Progenitor cell of endocrine pancreas (in vitro differentiated cells): ENCODE measurements at places on chromosomes 1 and 21.

DNA sequence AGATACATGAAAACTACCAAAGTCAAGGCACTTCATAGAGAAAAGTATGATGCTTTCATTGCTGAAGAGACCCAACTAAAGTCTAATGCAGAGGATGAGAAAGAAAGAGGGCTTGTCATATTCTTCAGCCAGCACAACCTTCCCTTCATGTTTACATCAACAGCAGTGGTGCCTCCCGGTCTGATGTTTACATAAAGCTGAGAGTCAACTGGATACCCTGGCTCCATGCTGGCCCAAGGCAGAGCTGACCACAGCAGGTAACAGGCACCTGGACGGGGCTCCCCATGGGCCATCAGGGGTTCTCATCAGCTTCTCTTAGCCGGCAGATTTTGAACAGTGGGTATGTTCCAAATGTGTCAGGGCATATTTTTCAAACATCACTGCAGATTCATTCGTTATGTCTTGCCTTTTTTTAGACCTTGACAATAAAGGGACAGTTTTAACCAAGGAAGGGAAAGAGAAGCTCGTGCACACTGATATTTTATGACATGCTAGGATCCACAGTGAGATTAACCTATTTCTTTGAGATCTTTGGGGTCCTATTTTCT is 117.1 kb downstream of the NRIP1 start:
- DNase-seq, result no peak

DNA sequence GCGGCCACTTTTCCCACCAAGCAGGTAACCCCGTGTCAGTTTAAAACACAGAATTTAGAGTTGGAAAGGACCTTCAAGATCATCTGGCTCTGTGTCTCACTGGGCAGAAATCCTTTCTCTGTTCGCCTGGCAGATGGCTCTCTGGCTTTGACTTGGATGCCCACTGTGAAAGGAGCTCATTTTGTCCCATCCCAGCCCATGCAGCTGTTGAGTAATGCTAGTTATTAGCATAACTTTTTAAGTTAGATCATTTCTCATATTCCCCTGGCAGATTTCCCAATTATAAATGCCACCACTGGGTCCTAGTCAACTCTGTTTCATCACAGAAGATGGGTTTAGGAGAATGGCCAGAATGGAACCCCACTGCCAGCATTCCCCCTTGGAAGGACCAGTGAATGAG is 55.9 kb downstream of the SLC35F3 start:
- DNase-seq, result no peak

GRCh38 chr1:248359415-248359814 is 2.0 kb upstream of the OR2T4 start:
- DNase-seq, result no peak

- no peak for DNase-seq
These were observed 4.6 kb upstream of the ATP13A2 start for GRCh38 chr1:17016317-17016661.

DNA sequence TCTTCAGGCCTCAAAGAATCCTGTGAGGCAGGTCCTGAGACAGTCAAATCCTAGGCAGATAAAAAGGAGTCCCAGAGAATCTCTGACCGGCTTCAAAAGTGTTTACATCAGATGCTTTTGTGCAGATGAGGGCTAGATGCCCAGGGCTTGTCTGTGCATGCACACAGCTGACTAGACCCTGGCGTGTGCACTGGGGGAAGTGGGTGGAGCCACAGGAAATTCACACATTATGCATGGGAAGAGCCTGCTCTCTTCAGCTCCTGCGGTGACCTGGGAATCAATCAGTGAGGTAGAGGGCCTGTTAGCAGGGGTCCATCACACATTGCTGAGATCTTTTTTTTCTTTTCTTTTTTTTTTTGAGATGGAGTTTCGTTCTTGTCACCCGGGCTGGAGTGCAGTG is 36.6 kb upstream of the NHLH2 start:
- DNase-seq, result no peak

DNA sequence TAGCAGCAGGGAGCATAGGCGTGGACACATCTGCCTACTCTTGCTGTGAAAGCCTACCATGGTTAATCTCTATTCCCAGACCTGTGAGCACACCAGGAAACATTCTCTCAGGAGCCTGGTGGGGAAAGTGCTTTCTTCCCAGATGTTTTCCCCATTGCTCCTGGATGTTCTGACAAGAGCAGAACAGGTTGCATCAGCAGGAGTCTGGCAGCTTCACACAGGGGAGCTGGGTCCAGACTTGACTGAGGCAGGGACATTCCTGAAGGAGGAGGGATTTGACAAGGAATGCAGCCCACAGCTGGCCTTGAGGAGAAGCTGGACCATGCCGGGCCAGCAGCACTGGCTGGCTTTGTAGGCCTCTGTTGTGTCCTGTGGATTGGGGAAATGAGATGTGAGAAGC is 21.0 kb upstream of the ARTN start:
- no peak for DNase-seq

DNA sequence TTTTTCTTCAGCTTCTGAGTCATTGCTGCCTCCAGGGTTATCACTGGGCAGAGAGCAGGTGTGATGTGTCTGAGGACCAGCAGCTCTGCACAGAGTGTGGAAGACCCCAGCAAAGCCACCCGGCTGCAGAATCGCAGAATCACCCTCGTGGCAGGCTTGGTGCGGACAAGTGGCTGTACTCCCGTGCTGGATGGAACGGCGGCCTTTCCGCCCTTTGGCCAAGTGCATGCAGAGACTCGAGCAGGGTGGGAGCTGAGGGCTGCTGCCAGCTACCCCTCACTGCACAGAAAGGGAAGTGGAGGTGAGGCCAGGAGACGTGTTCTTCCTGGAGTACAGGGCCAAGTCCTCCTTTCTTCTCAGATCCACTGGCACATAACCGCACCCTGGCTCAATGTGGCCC is 162.5 kb downstream of the PCBP3 start:
- DNase-seq, result no peak

DNA sequence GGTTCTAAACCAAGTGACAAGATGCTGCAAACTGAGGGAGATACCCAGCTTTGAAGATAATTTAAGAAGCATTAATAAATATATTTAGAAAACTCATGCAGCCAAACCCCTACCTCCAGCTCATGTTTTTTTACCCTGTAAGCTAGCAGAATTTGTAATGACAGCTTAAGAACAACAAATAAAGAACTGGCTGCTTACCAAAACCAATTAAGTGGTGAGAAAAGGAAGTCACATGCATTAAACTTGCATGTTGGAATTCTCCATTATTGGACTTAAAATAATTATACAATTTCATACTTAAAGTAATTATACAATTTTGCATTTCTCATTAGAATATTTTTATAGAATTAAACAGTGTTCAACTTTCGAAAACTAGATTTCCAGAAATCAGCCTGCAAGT is 75.6 kb upstream of the CNIH3 start:
- no peak for DNase-seq

GRCh38 chr1:202691816-202692215 is 18.4 kb downstream of the SYT2 start:
- DNase-seq, result no peak

DNA sequence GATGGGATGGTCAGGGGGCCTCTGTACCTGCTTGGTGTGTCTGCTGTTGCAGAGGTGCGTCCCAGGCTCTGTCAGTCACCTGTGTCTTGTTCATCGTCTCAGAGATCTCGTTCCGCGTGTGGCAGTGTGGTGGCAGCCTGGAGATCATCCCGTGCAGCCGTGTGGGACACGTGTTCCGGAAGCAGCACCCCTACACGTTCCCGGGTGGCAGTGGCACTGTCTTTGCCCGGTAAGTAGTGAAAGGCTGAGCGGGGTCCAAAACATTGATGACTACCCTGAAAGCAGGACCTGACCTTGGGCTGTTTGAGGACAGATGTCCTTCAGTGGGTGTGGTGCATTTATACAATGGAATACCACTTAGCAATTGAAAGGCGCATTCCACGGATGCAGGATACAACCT is 171.0 kb downstream of the PGBD5 start:
- no peak for DNase-seq

GRCh38 chr1:40825435-40825788 is 36.8 kb downstream of the CITED4 start:
- DNase-seq, result no peak

- DNase-seq, result peak; percentile 55
These were observed at the start of gene PPT1 for GRCh38 chr1:40096977-40097782. Gene PPT1 (minus strand): TSS chr1:40097252. CDS start chr1:40097238, 14 bp downstream.

DNA sequence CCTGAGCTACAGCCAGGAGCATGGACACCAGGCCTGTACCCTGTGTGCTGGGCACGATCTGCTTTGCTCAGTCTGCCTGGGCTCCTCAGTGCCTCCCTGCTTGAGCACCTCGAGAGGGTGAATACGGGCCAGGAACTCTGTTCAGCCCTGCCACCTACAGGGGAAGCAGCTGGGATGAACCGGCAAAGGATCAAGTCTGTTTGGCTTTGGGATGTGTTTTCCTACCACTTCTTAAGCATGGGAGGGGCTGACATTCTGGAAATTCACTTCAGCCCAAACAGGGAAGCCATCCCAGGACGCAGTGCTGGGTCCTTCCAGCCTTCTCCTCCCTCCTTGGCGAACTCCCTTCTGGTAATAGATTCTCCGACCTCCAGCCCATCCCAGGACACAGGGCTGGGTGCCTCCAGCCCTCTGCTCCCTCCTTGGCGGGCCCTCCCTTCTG is 55.8 kb upstream of the SELENON start:
- no peak for DNase-seq

DNA sequence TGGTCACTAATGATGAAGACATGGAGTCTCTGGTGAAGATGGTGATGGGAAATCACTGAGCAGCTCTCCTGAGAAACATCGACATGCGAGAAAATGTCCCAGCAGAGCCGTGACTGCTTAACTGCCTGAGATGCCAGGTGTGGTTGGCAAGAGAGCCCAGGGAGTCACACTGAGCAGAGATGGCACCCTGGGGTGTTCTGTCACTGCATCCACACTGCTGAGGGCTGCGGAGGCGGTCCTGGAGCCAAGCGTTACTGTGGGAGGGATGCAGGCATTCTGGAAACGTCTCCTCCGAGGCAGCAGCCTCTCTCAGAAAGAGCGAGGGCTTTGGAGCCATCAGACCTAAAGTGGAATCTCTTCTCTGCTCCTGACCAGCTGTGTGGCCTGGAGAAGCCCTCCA is 57.2 kb downstream of the EPHB2 start:
- DNase-seq, result no peak

DNA sequence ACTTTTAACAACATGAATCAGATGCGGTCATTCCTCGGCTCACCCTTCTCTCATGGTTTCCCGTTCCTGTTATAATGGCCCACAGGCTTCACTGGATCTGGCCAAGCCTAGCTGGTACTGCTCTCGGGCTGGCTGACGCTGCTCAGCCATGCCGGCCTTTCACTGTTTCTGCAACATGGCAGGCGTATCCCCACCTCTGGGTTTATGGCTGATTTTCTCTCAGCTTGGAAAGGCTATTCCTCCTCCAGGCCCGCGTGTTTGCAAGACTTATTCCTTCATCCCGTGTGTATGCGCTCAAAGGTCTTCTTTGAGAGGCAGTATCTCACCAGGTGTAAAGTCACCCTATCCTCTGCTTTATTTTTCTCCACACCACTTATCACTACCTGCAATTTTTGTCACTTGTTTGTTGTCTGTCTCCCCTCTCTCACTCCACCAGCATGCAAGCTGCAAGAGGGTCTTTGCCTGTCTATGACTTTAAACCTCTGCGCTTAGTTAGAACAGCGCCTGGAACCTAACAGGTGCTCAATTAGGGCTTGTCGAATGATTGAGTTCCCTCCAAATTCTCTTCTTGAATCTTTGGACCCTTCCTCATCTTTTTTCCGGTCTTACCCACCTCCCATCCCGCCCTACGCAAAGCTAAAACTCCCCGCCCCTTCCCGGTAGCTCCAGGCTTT is 491 bp upstream of the RAP1A start:
- DNase-seq, result no peak

DNA sequence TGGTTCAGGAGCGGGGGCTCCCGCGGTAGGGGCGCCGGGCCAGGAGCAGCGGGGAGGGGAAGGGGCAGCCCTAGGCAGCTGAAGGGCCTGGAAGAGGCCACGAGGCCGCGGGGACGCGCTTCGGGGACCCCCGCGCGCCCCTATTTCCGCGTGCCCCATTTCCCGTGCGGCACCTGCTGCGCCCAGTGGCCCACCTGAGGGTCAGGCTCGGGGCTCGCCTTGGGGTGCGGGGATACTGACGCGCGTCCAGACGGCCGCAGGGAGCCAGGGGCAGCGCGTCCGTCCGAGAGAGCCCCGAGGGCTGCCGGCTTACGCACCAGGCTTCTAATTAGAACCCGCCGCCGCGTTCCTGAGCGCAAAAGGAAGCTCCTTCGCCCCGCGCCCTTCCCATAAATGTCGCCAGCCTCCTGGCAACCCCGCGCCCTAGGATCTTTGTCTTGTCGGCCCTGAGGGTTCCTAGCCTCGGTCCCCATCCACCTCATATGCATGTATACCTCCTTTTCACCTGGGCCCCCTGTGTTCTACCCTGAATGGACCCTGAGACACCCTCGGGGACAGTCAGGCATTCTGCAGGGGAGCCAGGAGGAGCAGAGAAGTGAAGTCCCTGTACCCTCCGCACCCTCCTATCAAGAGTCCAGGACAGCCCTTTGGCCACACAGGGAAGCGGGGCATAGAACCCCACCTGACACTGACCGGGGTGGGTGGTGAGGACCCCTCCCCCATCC is 1.8 kb downstream of the WNT3A start:
- no peak for DNase-seq

DNA sequence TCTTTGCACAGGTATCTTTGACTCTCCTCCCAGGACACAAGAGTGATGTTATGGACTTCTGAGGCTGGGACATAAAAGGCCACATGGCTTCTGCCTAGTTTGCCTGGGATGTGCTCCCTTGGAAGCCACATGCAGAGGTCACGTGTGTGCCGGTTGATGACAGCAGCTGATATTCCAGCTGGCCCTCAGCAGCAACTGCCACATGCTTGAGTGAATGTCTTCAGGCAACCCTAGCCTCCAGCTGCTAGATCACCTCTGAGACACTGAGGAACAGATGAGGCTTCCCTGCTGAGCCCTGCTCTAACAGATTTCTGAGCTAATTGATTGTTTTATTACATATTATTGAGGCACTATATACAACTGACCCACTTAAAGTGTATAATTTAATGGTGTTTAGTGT is 11.6 kb upstream of the AKR7A3 start:
- no peak for DNase-seq

GRCh38 chr1:65050735-65051134 is 84.4 kb upstream of the JAK1 start:
- DNase-seq, result no peak

DNA sequence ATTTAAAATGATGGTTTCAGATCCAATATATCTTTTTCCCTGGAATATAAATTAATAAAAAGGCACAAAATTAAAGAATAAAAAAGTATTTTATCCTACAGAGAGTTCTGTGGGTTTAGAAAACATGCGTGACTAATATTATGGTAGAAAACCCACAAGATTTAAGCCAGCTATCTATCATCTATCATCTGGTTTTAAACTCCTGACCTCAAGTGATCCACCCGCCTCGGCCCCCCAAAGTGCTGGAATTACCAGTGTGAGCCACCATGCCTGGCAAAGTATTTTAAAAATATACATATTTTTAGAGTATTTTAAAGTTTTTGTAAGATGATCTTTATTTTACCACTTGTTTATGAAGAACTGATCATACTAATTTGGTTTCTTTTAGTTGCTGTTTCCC is 79.5 kb downstream of the NRIP1 start:
- no peak for DNase-seq
